ENCODE measurements at places on chromosomes 3 and 15.

- DNase-seq: no peak
These were observed 52.5 kb upstream of the ATP2B2 start for GRCh38 chr3:10557781-10558373.

DNA sequence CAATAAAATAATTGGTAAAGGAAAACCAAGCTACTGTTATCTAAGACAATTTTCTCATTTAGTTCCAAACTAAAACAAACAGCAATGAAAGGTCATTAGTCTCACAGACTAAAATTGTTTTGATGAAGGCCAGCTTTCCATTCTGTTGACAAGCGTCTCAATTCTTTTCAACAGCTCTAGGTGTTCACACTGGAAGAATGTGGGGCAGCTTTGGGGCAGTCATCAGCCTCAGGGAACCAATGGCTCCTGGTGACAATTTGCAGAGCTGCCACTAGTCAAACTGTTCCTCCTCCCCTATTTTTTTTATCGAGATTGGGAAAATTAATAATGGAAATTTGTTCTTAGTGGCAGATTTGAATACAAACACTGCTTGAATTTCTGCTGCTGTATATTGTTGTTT lies 104.2 kb downstream of the MEIS2 start:
- DNase-seq: no peak

GRCh38 chr15:80204231-80204630 lies 47.8 kb downstream of the CTXND1 start:
- no peak for DNase-seq

- no peak for DNase-seq
These were observed 37.7 kb downstream of the ZDHHC23 start for GRCh38 chr3:113985541-113985940.

GRCh38 chr3:95350049-95350448 lies 1287.2 kb downstream of the NSUN3 start:
- DNase-seq: no peak

- DNase-seq: no peak
These were observed 11.4 kb downstream of the LAMP3 start for GRCh38 chr3:183151086-183151485.

- no peak for DNase-seq
These were observed 58.1 kb upstream of the P3H2 start for GRCh38 chr3:190178779-190179178.

GRCh38 chr15:66328771-66329170 lies 27.7 kb downstream of the TIPIN start:
- DNase-seq: no peak

DNA sequence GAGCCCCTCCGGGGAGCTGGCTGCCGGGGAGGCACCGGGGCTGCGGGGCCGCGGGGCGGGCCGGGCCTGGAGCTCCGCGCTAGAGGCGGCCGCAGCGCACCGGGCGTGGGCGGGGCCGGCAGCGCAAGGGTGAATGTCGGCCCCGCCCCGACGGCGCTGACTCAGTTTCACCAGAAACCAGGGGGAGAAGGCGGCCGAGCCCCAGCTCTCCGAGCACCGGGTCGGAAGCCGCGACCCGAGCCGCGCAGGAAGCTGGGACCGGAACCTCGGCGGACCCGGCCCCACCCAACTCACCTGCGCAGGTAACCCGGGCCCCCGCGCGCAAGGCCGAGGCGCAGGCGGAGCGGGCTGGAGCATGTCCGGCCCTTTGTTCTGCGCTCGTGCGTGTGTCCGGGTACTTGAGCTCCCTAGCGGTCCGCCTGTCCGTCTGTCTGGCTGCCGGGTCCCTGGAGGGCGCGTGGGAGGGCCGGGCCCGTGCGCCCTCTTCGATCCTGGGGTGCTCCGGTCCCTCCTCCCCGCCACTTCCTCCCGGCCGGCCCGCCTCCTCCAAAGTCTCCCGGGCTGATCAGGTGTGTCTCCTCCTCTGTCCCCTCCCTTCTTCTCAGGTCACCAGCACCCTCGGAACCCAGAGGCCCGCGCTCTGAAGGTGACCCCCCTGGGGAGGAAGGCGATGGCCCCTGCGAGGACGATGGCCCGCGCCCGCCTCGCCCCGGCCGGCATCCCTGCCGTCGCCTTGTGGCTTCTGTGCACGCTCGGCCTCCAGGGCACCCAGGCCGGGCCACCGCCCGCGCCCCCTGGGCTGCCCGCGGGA lies at the start of gene SPINT1:
Gene SPINT1 (plus strand): TSS at position 164 of the 811 bp plus-strand sequence. CDS start 507 bp downstream, at position 671.
- DNase-seq: no peak

DNA sequence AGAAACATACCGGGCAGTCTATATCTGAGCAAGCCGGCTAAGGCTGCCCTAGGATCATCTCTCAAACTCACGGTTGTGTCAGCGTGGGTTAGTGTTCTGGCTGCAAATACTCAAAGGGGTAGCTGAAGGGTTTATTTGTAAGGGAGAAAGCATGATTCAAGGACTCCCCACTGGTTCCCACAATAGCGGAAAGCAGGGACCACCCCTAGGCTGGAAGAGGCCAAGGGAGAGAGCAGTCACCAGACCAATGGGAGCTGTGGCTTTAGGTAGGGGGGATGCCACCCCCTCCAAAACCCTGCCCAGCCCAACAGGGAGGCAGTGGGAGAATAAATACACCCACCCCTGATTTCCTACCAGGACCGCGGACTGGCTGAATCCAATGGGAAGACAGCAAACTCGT lies 7.3 kb upstream of the LMCD1 start:
- no peak for DNase-seq

GRCh38 chr15:51298620-51299019 lies 39.8 kb downstream of the CYP19A1 start:
- no peak for DNase-seq

DNA sequence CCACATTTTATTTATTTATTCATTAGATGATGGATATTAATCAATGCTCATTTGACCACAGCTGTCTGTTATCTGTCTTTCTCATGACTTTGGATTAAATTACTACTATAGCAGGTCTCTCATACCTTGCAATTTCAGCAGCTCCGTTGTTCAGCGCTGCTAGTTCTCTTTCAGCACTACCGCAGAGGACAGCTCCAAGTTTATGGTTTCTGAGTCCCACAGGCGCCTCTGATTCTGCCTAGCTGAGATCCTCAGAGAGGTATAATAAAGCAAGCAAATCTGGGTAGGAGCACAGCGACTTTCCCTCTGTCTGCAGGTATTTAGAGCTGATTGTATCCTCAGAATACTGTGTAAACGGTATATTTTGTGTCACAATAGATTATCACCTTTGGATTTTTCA lies 204.9 kb downstream of the CNTN4 start:
- no peak for DNase-seq

- DNase-seq: no peak
These were observed 748.1 kb downstream of the NR2F2 start for GRCh38 chr15:97078591-97078990.

DNA sequence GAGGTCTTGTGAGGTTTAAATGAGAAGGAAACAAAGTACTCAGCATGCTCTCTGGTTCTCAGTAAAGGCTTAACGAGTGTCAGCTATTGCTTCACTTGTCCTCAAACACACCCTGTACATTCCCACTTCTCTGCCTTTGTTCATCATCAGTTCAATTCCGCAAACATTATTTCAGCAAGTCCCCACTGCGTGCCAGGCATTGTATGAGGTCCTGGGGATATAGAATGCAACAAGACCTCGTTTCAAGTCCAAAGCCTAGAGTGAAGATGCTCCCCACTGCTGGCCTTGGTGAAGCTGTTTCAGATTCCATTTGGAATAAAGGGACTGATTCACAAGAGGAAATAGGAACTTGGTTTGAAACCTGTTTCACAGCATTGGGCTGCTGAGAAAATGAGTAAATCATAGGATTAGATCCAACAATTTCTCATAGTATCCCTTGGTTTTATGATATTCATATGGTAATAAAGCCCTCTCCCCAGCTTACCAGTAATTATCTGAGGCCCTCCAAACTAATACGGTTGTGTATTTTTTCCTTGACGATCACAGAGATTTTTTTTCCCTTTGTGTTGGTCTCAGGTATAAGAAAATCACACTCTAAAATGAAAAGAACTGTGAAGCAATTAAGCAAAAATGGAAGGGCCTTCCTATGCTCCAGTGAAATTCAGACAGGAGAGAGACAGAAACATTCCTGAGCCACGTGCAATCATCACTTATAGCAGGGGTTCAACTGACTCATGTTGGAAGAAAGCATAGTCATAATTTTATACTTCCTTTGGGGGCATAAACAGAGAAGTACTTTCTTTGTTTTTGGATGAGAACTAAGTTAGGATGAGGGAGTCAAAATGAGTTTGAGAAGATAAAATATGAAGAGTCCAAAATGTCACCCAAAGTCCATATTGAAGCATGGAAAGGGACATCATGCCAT lies 258.6 kb downstream of the RORA start:
- no peak for DNase-seq

- DNase-seq: no peak
These were observed 437.1 kb upstream of the CBLB start for GRCh38 chr3:106305882-106306435.

DNA sequence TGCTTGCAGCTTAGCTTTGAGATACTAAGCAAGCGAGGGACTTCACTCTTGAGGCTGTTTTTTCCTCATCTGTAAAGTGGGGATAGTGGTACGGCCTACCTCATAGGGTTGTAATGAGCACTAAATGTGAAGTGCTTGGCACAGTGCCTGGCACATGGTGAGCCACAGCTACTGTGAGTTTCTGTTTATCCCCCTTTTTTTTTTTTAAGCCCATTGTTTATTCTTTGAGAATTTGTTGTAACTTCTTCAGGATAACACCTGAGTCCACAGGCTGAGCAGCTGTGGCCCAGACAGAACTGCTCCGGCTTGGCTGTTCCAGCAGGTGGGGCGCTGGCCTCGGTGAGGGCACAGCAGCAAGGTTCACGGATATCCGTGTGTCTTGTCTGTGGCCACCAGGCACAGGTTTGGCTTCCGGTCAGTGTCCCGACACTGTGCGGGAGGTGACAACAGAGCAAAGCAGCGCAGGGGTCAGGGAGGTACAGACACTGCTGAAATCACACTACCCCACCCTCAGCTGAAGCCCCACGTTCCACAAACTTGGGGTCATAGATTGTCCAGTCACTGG lies 7.3 kb upstream of the ISG20 start:
- no peak for DNase-seq

DNA sequence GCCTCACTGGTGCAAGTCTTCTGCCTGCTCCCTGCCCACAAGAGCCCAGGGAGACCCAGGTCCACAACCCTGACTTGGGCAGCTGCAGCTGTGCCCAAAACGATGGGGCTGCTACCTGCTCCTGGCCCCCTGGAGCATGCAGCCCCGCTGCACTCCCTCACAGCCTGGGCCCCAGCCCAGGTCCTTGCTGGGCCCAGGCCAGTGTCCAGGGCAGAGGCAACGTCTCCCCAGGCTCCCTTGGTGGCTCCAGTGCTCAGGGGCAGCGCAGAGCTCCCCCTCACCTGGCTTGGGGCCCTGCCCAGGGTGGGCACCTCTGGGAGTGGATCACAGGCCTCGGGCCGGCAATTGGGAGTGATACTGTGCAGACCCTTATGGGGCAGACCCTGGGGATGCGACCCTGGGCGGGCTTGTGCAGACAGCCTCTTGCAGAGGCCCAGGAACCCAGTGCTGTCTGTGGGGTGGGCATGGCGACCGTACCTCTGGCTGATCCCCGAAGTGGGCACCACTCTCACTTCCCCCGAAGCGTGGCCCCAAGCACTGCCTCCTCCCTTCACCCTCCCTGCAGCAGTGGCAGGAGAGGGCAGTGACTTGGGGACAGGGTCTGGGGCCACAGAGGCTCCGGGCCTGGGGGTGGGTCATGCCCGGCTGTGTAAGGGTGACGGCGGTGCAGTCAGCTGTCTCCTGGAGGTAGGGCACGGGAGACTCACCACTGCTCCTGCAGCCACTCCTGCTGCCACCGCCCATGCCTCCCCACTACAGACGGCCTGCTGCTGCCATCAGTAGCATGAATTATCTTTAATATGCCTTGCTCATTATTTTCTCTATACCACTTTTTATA lies 255.9 kb downstream of the DOCK3 start:
- no peak for DNase-seq

DNA sequence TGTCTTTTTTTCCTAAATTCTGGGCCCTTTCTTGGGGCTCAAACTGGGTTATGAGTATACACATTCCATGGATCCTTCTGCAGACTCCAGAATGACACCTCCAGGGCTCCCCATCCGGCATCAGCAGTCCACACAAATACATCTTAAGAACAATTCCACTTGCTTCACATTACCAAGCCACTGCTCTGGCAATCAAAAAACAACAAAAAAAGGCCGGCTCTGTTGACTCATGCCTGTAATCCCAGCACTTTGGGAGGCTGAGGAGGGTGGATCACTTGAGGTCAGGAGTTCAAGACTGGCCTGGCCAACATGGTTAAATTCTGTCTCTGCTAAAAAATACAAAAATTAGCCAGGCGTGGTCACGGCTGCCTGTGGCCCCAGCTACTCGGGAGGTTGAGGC lies 49.9 kb upstream of the LPP start:
- no peak for DNase-seq

All from substantia nigra (tissue), 51 donors.